Hematopoietic multipotent progenitor cell treated with erythropoietin and hydrocortisone succinate and interleukin-3 and kit ligand, for 6 days (in vitro differentiated cells): ENCODE measurements at places on chromosomes 4 and X.
A peak's percentile ranks its signal among the peaks of the same experiment; 100 is the strongest.

DNA sequence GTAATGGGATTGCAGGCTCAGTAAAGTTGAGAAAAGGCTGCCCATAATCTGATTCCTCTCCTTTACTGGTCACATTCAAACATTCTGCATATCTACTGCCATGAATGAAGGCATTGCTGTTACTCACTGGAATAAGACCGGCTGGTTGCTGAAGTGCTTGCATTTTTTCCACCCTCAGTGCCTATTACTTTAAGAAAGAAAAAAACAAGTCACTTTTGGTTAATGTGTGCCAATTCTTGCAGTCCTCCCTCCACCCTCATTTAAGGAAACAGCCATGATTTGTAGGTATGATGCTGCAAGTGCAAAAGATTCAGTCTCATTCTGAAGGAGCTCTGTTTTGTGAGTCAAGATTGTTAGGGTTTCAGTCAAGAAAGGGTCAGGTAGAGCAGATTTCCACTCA, 94.9 kb downstream of the EMCN start:
- no peak for DNase-seq

- DNase-seq, result no peak
Observed at GRCh38 chr4:5137927-5138326, 86.6 kb downstream of the STK32B start.

DNA sequence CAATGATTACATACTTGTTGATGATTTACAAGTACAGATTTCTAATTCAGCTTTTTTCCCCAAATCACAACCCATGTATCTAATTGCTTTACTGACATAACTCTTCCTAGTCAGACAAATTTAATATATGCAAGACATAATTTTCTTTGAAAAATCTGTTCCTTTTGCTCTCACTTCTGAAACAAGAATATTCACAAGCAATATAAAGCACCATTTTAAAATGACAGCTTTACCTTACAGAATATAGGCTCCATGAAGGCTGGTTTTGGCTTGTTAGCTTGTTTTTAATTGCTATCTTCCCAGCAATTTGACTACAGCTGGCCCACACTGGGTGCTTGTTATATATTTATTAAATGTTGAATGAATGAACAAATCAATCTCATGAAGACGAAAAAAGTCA, 24.5 kb downstream of the GPM6A start:
- DNase-seq, result no peak

DNA sequence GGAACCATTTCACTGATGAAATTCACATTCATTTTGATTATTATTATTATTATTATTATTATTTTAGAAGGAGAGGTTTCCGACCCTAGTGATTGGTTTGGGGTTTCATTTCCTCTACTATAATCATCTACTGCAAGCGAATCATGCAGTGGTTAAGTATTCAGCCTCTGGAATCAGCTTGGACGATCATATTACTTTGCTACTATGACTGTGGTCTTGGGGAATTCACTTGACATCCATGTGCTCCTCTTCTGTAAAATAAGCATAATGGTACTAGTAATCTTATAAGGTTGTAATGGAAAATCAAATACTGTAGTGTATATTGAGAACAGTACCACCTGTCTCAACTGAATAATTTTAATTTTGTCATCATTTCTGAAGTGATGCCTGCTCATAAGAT, 132.1 kb upstream of the SLC4A4 start:
- no peak for DNase-seq

DNA sequence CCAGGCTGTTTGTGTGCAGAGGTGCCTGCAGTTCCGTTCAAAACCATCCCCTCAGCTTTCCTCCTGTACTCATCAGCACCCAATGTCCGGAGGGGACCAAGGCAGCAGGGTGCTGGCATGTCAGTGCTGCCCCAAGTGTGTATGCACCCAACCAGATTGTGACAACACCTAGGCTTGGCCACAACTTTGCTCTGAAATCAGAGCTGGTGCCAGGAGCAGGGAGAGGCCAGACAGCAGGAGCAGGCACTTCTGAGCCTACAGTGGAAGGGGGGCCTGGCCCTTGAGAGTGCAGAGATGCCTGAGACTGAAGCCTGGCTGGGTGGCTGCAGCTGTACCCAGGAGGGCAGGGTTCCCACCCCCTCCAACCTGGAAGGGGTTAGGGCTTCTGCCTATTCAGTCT, 56.5 kb upstream of the RASGEF1B start:
- DNase-seq, result no peak

- DNase-seq, result no peak
Observed at GRCh38 chrX:42260854-42261253, 337.5 kb upstream of the CASK start.

- DNase-seq, result no peak
Observed at GRCh38 chrX:69126642-69127041, 38.6 kb downstream of the PJA1 start.

- DNase-seq, result no peak
Observed at GRCh38 chr4:16240300-16240699, 14.0 kb upstream of the TAPT1 start.

GRCh38 chr4:82382751-82383150, 9.0 kb upstream of the HNRNPD start:
- no peak for DNase-seq

DNA sequence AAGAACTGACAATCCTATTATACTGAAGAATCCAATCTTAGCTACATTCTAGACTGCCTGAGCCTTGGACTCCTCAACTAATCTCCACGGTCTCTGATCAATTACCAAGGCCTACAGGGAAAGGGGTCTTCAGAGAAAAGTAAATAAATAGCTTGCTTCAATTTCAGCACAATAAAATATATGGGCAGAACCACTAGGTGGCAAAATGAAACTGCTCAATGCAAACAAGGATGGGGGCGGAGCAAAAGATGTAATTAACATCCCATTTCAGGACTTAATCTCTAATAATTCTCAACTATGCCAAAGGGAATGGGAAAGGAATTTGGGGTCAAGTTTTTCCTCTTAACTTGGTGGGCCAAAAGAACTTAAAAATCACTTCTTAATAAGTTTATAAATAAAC, 78.4 kb upstream of the MAP3K15 start:
- peak; percentile 74 for DNase-seq

GRCh38 chrX:115344885-115345614, 55.5 kb downstream of the LUZP4 start:
- DNase-seq, result peak; percentile 16

DNA sequence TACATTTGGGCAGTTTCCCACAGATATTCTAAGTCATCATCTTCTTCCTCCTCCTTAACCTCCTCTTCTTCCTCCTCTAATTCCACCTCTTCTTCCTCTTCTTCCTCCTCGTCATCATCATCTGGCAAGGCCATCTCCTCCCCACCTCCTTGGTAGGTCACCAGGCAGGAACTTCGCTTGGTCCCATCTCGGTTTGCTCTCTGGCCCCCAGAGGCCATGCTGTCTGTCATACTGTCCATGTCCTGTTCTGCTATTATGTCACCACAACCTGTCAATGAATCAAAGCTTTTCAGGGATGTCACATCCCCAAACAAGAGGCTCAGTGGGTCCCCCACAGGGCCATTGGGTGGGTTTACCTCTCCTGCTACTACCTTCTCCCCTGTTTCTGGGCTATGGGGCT, 13.5 kb downstream of the AMER1 start:
- no peak for DNase-seq

- DNase-seq, result no peak
Observed at GRCh38 chrX:124534536-124534935, 188.2 kb downstream of the SH2D1A start.

- no peak for DNase-seq
Observed at GRCh38 chr4:182840108-182840507, 77.1 kb downstream of the DCTD start.

DNA sequence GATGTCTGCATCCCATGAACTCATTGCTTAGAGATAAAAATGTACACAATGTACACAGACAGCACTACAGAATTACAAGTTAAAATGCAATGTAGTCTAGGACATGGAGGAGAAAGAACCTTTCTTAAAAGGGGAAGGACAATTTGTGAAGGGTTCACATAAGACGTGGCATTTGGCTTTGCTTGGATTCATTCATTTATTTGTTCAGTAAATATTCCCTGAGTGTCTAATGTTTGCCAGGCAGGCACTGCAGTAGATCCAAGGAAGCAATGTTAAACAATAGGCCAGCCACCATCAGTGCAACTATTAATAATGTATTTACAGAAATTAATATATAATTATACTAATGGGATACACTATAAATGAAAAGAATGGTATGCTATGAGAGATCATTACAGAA, 94.4 kb downstream of the GRIA2 start:
- no peak for DNase-seq

DNA sequence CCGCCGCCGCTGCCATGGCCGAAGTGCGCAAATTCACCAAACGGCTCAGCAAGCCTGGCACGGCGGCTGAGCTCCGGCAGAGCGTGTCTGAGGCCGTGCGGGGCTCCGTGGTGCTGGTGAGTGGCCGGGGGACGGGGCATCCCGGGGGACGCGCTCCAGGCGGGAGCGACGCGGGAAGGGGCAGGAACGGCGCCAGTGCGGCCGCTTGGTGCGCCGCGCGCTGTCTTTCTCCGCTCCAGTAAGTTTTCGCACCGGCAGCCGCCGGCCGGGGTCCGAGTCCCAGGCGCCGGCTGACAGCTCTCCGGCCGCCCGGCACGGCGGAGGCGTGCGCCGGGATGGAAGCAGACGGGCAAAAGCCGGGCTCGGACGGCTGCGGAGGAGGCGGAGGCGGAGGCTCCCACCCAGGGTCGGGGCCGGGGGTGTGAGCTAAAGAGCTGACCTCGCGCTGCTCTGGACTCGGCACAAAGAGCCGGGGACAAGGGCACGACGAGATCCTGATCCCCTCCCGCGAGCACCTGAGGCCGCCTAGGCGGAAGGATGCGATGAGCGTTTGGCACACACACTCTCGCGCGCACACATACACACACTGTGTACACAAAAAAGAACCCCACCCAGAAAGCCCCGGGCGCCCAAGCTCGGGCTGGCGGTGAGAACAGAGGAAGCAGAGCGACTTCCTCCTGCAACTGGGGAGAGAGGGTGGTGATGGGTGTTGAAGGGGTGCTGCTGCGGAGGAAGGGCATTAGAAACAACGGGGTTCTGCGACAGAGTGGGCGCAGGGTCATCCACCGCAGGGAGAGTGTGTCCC, 545 bp downstream of the DOCK11 start:
- peak; percentile 65 for DNase-seq

DNA sequence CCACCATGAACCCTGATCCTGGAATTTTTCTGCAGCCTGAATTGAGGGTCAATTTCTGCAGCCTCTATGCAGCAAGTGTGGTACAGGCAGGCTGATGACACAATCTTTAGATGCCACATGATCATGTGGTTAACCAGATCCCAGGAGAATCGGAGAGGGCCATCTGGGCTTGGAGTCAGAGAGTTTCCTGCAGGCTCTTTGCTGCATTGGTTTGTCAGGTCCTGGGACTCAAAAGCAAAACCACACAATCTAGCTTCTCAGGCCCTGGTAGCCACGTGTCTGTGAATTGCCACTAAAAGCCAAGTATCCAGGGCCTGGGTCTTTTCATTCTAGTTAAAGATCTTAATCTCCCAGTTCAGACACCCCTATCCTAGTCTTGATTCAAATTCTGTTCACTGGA, 464.5 kb downstream of the BCOR start:
- peak; percentile 75 for DNase-seq

GRCh38 chrX:24259544-24260240, 54.2 kb downstream of the SUPT20HL2 start:
- DNase-seq, result peak; percentile 77

- DNase-seq, result peak; percentile 6
Observed at GRCh38 chr4:178632415-178632814, 1190.2 kb upstream of the AGA start.

- no peak for DNase-seq
Observed at GRCh38 chrX:35150642-35151239, 208.1 kb downstream of the FAM47B start.

DNA sequence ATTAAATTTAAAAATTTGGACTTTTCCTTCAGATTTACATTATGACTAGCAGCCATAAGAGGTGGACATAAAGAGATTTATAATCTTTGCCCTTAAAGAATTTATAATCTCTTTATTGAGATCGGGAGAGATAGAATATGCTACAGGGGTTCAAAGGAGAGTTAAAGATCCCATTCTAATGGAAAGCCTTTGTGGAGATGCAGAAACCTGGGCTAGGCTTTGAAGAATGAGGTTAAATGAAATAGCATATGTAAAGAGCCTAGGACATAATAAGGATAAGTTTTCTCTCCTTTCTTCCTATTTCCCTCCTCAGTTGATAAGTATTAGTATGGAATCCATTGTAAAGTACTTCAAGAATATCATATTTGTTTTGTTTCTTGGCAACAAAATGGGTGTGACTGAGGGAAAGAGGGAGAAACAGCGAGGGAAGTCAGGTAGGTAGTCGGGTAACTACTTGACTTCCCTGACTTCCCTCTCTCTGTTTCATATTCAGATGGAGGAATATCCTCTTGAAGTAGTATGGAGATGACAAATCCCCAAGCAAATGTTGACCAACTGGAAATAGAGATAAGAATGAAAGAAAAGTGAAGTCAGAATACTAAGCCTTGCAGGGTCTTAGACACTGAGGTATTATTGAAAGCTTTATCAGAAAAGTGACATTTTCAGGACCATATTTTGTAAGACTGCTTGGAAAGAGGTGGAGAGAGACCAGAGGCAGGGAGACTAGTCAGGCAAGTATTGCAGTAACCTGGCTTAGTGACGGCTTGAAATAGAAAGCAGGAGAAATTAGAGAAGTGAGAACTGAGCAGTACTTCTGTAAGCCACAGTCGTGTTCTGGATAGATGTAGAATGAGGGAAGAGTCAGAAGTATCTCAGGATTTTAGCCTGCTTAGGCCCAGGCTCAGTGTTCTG, 82.9 kb downstream of the PDLIM5 start:
- peak; percentile 34 for DNase-seq
